ENCODE measurements at places on chromosomes 2 and 18.
A peak's percentile ranks its signal among the peaks of the same experiment; 100 is the strongest.

DNA sequence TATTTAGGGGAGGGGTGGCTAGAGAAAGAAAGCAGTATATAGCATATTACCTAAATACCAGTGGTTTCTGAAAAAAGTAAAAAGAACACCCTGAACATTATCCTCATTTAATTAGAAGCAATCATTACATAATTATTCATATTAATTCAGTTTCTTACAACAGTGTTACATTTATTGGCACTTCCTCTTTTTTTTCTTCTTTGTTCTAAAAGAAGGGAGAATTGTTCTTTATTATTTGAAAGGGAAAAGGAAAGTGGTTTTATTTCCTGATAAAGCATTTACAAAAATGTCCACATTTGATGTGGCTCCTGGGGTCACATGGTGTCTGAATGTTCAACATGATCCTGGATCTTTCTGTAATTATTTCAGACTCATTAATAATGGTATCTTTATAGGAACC lies 254.9 kb upstream of the ZEB2 start:
- no peak for DNase-seq

GRCh38 chr2:18325118-18325517 lies 235.3 kb downstream of the RDH14 start:
- DNase-seq: no peak

DNA sequence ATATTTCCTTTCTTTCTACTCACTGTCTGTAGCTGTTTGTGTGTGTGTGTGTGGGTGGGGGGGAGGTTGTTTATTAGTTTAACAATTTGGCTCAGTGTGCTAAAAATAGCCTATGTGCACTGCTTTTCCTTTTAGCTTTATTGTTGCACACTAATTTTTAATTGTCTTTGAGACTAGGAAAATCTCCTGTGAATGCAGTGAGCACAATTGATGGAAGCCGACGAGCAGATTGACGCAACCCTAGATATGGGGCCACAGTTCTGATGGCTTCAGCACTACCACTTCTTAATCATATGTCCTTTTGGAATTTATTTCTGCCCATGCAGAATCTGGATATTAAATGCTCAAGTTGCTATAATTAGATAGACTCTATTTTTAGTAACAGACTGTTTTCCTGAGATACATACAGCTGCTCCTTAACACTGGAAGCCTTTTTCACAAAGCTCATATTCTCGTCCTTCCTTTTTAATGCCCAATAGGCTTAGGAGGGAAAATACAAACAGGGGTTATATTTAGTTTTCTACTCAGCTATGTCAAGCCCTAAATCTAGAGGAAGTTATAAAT lies 109.1 kb downstream of the IRS1 start:
- no peak for DNase-seq

DNA sequence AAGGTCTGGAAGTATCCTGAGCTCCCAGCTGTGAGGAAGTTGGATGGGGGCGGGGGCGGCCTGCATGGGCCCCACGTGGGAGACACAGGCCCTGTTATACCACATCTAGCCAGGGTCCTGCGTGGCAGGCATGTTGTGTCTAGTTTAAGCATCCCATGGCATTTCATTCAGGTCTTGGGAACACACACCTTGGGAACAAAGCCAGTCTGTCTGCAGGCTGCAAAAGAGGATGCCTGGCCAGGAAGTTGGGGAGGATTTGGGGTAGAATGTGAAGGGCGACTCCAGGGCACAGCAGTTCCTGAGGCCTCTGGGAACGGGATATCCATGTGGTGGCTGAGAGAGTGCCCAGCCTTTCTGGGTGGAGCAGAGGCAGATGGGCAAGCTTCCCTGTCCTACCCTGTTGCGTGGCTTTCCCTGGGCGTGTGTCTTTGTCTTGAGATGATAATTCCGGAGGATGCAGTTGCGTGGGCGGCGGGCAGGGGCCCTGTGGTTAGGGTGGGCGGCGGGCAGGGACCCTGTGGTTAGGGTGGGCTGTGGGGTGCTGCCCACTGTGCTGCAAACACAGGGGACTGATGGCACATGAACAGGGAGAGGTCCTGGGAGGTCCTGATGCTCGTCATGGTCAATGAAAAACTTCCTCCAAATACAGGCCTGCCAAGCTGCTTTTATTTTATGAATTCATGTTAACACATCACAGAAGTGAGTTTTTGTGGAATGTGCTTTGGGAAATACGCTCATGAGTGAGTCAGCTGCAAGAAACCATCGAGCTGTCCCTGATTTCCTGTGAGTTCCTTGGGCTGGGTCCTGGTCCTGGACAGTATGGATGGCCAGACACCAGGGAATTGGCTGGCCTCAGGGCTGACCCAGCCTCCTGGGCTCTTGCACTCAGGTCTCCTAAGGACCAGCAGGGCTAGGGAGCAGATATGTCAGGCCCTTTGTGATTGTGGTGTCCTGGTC lies 90.0 kb upstream of the HS6ST1 start:
- DNase-seq: no peak

DNA sequence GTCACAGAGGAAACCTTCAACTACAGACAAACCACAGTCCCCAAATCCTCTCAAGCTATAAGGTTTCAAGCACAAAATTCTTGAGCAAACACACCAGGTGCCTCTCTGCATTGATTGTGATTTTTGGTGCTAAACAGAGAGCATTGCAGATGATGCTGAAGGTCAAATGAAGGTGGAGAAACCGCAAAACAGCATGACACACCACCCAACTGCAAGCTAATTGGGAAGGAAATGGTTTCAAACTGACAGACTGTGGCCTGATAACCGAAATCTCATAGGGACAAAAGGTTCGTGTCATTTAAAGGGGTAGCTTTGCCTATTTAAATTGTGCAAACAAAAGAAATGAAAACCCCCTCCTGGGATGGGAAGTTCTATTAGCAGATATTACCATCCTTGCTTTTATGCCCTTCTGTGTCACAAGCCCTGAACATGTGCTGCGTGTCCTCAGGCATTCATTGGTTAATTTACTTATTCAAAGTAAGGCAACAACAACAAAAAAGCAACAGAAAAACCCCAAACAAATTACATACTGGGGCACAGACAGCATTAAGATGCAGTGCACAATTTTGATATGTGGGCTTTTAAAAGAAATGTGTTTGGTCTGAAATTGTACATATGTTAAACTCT lies 154.9 kb downstream of the AQP4 start:
- DNase-seq: no peak

- DNase-seq: no peak
These were observed 49.9 kb downstream of the TRAF3IP1 start for GRCh38 chr2:238370094-238370822.

GRCh38 chr2:16817305-16818202 lies 151.9 kb upstream of the CYRIA start:
- no peak for DNase-seq

DNA sequence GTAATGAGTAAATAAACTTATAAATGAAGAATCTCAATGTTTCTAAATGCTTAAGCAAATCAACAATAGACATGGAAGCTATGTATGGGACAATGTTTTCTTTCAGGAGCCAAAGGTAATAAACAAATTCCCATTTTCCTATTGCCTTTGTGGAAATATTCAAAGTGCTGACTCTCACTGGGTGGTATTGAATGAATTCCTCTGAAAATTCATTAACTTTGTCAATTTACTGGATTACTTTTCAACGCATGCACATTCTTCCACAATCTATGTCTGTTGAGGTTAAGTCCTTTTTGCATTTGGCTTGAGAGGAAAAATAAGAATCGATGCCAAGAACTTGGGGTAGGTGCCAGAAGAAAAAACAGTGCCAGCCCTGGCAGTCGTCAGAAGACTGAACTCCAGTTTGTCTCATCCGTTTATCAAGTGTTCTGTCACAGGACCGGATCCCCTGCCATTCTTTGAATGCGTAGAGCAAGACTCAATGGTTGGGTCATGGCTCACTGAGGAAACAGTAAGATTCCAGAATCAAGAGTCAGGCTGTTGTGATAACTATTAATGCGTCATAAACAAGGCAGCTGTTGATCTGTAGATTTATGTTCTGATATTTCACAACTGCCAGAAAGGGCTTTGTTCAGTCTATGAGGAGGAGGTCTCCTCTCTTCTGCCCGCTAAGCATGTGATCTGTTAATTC lies 133.3 kb downstream of the GFPT1 start:
- DNase-seq: no peak

- DNase-seq: no peak
These were observed 56.0 kb downstream of the NRP2 start for GRCh38 chr2:205738117-205738968.

DNA sequence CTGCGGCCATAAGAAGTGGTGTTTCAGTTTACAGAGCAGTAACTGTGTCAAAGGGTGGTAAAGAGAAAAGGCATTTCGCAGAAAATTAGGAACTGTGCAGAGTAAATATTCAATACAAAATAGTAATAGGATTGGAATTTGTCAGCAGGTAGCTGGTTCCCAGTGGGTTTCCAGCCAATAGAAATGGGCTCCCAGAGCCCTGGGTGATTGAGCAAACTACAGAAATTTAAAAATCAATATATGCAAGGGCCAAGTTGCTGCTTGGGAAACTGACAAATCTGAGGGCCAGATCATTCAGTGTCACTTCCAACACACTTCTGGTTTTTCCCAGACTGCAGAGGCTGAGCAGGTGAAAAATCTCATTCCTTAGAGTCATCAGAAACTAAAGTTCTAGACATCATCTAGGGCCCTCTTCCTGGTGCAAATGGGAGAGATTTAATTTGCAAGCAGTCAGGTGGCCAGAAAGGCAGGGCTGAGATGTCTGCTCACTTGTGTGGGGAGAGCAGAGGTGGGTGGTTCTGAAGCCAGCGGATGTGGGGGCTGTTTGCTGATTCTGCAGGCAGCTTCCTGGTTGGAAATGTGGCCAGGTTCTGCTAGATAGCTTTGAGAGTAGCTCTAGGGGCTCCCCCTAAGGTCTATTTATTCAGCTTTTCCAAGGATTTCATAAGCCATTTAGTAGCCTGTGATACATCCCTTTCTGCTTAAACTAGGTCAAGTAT lies 182.4 kb downstream of the NCK2 start:
- DNase-seq: no peak

- DNase-seq: no peak
These were observed 107.1 kb downstream of the CTNNA2 start for GRCh38 chr2:79619976-79620375.

DNA sequence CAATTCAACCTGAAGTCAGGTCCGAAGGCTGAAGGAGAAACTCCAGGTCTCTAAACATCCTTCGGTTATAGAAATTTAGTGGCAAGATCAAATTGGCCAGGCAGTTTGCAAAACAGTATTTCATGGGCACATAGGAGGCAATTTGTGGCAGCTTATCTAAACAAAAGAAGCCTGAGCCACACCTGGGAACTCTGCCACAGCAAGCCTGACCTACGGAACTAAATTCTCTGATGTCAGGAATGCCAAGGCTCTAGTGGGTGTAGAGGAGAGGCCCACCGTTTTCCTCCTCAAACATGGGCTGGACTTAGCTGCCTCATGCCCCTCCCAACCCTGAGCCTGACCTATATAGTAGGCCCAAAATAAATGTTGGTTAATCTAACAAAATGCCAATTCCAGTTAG lies 16.0 kb downstream of the SATB2 start:
- DNase-seq: no peak

DNA sequence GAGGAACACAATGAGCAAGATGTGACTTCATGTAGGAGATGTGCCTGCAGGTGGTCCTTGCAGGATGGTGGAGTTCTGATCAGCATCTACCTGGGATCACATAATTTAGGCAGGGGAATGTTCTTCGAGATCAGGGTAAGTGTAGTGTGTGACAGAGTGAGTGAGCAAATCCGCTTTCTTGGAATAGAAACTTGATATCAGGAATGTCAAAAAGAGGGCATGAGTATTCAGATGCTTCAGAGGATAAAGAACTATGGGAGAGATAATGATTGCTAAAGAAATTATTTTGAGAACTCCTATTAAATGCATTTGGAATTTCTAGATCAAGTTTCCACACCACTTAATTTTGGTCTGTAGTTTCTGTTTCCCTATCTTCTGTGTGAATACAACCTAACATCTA lies 463.6 kb upstream of the SLC14A2 start:
- no peak for DNase-seq

GRCh38 chr2:112690853-112691401 lies 29.9 kb upstream of the NT5DC4 start:
- peak; percentile 25 for DNase-seq

DNA sequence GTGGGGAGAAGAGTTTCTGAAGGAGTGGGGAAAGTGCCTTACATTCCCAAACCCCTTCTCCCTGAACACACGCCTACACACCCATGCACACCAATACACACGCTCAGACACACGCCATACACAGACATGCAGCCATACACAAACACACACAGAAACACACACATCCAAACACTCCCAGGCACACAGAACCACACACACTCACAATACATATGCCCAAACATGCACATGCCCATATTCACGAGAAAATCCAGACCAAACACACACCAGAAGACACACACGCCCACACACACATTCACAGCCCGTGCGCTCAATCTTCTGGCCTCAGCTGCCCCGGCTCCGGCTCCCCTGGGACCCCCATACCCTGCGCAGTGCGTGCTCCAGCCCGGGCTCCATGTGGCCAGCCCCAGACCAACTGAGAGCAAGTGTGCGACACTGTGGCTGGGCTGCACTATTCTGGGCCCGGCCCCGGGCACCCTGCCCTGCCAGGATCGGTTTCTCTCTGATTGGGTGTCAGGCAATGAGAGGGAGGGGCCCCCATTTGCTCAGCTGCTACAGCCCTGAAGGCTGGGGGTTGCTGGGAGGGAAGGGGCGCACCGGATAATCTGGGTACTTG lies at the start of gene PRKAG3:
PRKAG3 (minus strand) TSS at position 426 of the 613 bp plus-strand sequence.
- DNase-seq: no peak

- DNase-seq: no peak
These were observed 76.4 kb downstream of the TANC1 start for GRCh38 chr2:159044804-159045286.

DNA sequence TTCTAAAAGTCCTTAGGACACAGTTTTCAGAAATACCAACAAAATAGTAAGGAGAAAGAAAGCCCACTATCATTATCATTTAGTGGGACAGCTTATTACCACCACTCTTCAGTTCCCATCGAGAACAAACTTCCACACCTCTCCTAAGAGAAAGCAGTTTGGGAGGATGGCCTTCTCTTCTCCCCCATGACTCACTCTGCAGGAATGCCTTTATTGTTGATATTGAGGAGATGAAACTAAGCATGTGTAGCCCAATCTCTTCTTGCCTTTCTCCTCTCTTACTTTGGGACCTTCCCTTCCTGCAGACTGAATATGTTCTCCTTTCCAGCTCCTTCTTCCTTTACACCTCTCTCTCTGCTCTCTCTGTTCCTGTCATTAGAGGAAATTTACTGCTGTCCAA lies 30.0 kb upstream of the ERMN start:
- DNase-seq: peak; percentile 27

DNA sequence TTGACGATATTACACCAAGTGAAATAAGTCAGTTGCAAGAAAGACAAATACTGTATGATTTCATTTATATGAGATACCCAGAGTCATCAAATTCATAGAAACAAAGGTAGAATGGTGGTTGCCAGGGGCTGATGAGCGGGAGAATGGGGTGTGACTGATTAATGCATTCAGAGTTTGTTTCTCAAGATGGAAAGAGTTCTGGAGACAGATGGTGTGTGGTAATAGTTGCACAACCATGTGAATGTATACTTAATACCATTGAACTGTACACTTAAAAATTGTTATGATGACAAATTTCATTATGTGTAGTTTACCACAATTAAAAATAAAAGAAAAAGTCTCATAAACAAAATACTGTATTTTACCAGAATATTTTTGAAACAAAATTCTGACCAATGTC lies 117.3 kb downstream of the PIGN start:
- no peak for DNase-seq
